ENCODE measurements at places on chromosomes 5 and 9. TPM values are rescaled to one million over a fixed set of nuclear protein-coding genes. Genes with fewer than 3 reads are reported as not detected.

Gene CCNB1
- 9.5 TPM for total RNA-seq

Gene GHR
- total RNA-seq, result 10.3 TPM

Gene HIGD2A
- 257 TPM for total RNA-seq

Gene AK1
- total RNA-seq, result 106 TPM

- peak; percentile 30 for DNase-seq
Measured at GRCh38 chr9:114156657-114157421, 1.5 kb downstream of the COL27A1 start.

- DNase-seq, result no peak
Measured at GRCh38 chr9:21709464-21710058, 92.9 kb upstream of the MTAP start.
